Activated T-helper 1 cell treated with anti-CD3 and anti-CD28 coated beads, Interleukin-12 subunit alpha, Interleukin-12 subunit beta, Interleukin-2, Interleukin-4 antibody, amounts not matched to agents 30 ng/mL and 10 ng/mL and 1 ng/mL, durations not matched to agents 14 hours and 24 hours and 36 hours (primary cell): ENCODE measurements at places on chromosomes 7 and 10. TPM values are rescaled to one million over a fixed set of nuclear protein-coding genes. Genes with fewer than 3 reads are reported as not detected.

The OPALIN gene
- total RNA-seq, result not detected in 2 replicates

The PRF1 gene
- 100 and 103 TPM in 2 replicates for total RNA-seq

The POLR2J2 gene
- 19.5 and 21.5 TPM in 2 replicates for total RNA-seq

The OR2A12 gene
- not detected in 2 replicates for total RNA-seq

The CCDC126 gene
- total RNA-seq, result 8.2 and 10.7 TPM in 2 replicates

The SHTN1 gene
- not detected in 2 replicates for total RNA-seq

The SORBS1 gene
- 0.59 and 0.73 TPM in 2 replicates for total RNA-seq

The LRRC61 gene
- total RNA-seq, result 24.9 and 26.1 TPM in 2 replicates

The LIPM gene
- not detected in 2 replicates for total RNA-seq

The SAMD9 gene
- 11.5 and 11.8 TPM in 2 replicates for total RNA-seq

The KIF11 gene
- total RNA-seq, result 37.3 and 38.7 TPM in 2 replicates

The GPR158 gene
- total RNA-seq, result not detected in 2 replicates

The IRF5 gene
- 19.8 and 21.2 TPM in 2 replicates for total RNA-seq

The SEMA3A gene
- total RNA-seq, result 0.34 TPM in 1 of 2 replicates, not detected in the other

The WEE2 gene
- total RNA-seq, result 0.10 and 0.12 TPM in 2 replicates

The LGI1 gene
- total RNA-seq, result not detected in 2 replicates

The KCP gene
- not detected in 2 replicates for total RNA-seq

The C10orf62 gene
- not detected in 2 replicates for total RNA-seq

The HHEX gene
- 0.16 and 0.32 TPM in 2 replicates for total RNA-seq

The EBLN1 gene
- not detected in 2 replicates for total RNA-seq

The BICC1 gene
- total RNA-seq, result 0.03 TPM in 1 of 2 replicates, not detected in the other

The GPR26 gene
- not detected in 2 replicates for total RNA-seq

The CCL24 gene
- not detected in 2 replicates for total RNA-seq

The H2BK1 gene
- not detected in 2 replicates for total RNA-seq
